ENCODE measurements at places on chromosomes 11 and 22.
A peak's percentile ranks its signal among the peaks of the same experiment; 100 is the strongest.

GRCh38 chr11:116651098-116651736, 121.6 kb downstream of the BUD13 start:
- no peak for DNase-seq

GRCh38 chr22:36332623-36333332, 55.0 kb downstream of the MYH9 start:
- DNase-seq = no peak

- no peak for DNase-seq
Observed at GRCh38 chr11:41895081-41895480, 435.6 kb upstream of the LRRC4C start.

GRCh38 chr11:65125197-65126056, 3.3 kb downstream of the MRPL49 start:
- DNase-seq = no peak

DNA sequence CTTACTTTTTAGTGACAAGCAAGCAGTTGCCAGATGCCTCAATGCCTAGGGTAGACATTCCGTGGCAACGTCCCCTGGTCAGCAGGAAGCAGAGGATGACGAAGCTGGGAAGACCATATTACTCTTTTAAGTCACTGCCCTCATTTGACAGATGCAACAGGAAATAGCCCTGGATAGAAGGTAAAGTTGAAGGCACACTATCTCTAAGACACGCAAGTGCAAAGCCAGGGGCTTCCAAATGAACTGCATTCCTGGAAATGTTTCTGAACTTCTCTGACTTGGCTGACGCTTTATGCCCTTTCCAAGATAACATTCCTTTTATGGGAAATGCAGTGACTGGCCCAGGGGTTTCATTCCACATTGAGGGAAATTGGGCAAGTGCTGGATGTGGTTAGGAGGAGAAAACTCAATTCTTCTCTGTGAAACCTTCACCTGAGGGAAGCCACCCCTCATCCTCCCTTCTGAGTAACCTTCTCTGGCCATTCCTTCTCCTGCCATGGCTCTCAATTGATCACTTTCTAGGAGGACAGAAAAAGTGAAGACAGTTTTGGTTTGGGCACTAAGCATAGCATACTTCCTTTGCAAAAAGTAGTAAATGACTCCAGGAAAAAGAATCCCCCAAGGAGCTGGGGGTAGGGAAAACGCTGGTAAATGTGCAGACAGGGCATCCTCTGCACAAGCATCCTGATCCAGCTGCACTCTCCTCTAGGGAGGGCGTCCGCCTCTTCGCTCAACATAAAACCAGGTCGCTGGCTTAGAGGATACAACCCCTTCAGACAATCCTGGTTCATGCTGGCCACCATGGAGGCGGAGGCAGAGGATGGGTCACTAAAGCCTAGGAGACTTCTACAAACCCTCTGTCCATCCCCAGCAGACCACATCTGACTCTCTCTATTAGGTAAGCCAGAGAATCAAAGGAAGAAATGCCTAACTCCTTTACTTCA, 14.5 kb downstream of the PCSK7 start:
- DNase-seq = peak; percentile 70

GRCh38 chr11:58330861-58331260, 28.0 kb downstream of the OR5B17 start:
- DNase-seq = peak; percentile 81

GRCh38 chr11:67530282-67530592, 7.0 kb upstream of the CABP2 start:
- DNase-seq = no peak

GRCh38 chr22:44365832-44366231, 53.1 kb upstream of the SHISAL1 start:
- no peak for DNase-seq

- peak; percentile 55 for DNase-seq
Observed at GRCh38 chr22:19855504-19856409, 1.1 kb upstream of the GNB1L start.

DNA sequence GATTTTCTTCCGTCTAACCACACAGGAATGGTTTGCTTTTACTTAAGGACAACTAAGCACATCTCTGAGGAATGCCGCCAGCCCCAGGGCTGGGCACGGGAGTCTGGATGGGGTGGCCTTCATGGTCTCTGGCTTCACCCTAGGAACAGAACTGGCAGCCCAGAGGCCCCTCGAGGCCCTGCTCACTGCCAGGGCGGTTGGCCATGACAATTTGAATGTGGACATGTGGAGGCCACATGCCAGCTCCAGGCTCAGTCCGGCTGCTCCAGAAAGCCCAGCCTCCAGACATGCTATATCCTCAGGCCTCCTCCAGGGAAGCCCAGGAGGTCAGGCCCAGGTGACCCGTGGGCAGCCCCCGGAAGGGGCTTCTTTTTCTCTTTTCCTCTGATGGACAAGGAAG, 84.0 kb upstream of the FGF3 start:
- DNase-seq = no peak

DNA sequence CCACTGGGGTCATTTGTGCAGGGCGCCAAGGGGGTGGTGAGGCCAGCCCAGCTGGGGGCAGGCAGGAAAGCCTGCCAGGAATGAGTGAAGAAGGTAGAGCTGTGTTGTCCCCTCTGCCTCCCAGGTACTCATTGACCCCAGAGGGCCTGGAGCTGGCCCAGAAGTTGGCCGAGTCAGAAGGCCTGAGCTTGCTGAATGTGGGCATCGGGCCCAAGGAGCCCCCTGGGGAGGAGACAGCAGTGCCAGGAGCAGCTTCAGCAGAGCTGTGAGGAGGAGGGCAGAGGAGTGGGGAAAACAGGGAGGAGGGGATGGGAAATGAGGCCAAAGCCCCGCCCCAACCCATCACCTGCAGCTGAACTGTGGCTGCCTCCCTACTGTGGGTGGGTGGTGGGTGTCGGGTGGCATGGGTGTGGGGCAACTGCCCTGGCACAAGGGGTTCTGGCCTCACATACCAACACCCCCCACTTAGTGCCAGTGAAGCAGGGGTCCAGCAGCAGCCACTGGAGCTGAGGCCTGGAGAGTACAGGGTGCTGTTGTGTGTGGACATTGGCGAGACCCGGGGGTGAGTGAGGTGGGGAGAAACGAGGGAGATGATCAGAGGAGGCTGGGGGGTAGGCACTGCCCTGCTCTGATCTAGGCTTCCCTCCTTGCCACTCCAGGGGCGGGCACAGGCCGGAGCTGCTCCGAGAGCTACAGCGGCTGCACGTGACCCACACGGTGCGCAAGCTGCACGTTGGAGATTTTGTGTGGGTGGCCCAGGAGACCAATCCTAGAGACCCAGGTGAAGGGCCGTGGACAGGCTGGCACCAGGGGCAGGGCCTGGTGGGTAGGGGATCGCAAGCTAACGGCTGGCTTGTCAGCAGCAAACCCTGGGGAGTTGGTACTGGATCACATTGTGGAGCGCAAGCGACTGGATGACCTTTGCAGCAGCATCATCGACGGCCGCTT, 3.0 kb downstream of the MUS81 start:
- no peak for DNase-seq

GRCh38 chr22:41526830-41527799, 17.2 kb downstream of the POLR3H start:
- DNase-seq = peak; percentile 32

- DNase-seq = peak; percentile 85
Observed at GRCh38 chr11:113447621-113448315, 27.4 kb downstream of the DRD2 start.

DNA sequence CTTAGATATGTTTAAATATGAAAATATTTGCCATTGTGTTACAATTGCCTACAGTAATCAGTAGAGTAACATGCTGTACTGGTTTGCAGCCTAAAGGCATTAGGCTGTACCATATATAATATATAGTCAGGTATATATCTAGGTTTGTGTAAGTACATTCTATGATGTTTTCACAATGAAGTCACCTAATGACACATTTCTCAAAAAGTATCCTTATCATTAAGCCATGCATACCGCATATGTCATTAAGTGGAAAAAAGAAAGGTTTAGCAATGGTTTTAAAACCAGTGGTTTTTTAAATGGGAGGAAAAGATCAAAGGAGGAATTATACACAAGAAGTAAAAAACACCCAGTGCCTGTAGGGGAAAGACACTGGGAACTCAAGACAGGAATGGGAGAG, 122.7 kb downstream of the RBFOX2 start:
- DNase-seq = no peak

- DNase-seq = no peak
Observed at GRCh38 chr11:27754035-27755017, 54.1 kb upstream of the BDNF start.

- DNase-seq = peak; percentile 1
Observed at GRCh38 chr11:93686812-93687211, 25.3 kb downstream of the CEP295 start.

Measured in fibroblast of lung (primary cell).